Neural progenitor cell (in vitro differentiated cells): ENCODE measurements at places on chromosomes 4 and X.

- no peaks in the 10 kb centered on the region for H3K4me1 ChIP-seq
- no peak for DNase-seq
- H3K36me3 ChIP-seq = no peaks in the 10 kb centered on the region
- H3K27ac ChIP-seq = no peak overlapping the region
Observed at GRCh38 chr4:1330761-1331590, 16.0 kb upstream of the UVSSA start.

DNA sequence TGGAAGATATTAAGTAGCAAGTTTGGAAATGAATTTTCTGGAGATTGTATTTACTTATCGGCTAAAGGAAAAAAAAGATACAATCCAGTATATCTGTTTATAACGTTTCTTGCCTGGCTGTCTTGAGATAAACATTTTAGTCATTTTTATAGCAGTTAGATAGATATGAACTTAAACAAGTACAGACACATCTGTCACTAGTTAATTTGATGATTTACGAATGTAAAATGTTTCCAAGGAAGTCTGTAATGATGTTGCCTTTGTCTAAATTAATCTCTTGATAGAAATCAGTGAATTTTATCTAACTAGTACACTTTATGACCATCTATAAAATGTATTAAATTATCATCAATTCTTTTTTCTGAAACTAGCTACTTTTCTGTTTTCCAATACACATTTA lies 5.7 kb downstream of the BMPR1B start:
- no peak overlapping the region for H3K4me3 ChIP-seq
- DNase-seq = no peak
- peaks cover 45% of the 10 kb centered on the region for H3K27me3 ChIP-seq
- no peaks in the 10 kb centered on the region for H3K36me3 ChIP-seq
- no peaks in the 10 kb centered on the region for H3K4me1 ChIP-seq

- H3K4me3 ChIP-seq = no peak overlapping the region
- no peaks in the 10 kb centered on the region for H3K27me3 ChIP-seq
- no peak for DNase-seq
- H3K27ac ChIP-seq = peak overlapping the region; percentile 99
- H3K36me3 ChIP-seq = no peaks in the 10 kb centered on the region
Observed at GRCh38 chr4:112857461-112857860, 192.0 kb upstream of the ANK2 start.

GRCh38 chr4:108117418-108118182 lies 51.1 kb downstream of the LEF1 start:
- no peaks in the 10 kb centered on the region for H3K36me3 ChIP-seq
- no peak overlapping the region for H3K27ac ChIP-seq
- H3K4me3 ChIP-seq = no peak overlapping the region
- H3K4me1 ChIP-seq = peaks cover 38% of the 10 kb centered on the region
- H3K27me3 ChIP-seq = no peaks in the 10 kb centered on the region

DNA sequence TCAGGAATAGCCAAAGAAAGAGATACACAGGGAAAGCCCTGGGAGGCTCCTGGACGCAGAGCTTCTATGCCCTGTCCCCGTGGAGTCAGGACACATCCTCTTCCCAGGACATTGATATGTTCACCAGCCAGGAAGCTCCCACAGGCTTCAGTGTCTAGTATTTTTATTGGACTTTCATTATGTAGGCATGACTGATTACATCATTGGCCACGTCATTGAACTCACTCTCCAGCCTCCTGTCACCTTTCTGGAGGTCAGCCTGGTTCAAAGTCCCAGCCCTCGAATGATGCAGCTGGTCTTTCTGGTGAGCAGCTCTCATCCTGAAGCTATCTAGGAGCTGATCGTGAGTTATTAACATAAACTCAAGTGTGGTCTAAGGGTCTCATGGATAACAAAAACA lies 104.1 kb downstream of the CPEB2 start:
- no peak for DNase-seq
- no peaks in the 10 kb centered on the region for H3K4me1 ChIP-seq
- no peaks in the 10 kb centered on the region for H3K27me3 ChIP-seq
- no peak overlapping the region for H3K4me3 ChIP-seq
- H3K27ac ChIP-seq = no peak overlapping the region

DNA sequence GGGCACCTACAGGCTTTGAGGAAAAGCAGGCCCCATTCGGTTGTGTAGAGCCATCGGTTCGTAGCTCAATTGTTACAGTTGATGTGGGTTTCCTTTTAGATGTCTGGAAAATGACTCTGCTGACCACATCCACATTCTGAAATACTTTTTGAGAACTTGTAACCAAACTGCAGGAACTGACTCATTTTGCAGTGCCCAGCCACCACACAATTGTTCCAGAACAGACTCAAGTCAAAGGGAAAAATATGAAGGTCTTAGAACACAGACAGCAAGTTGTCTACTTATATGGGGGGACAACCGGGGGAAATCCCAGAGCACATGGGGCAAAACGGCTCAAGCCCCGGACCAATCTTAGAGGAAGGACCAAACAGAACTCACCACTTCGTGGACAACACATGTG lies 557.6 kb upstream of the DIPK2B start:
- DNase-seq = no peak
- H3K4me3 ChIP-seq = no peak overlapping the region
- no peaks in the 10 kb centered on the region for H3K36me3 ChIP-seq
- no peak overlapping the region for H3K27ac ChIP-seq

DNA sequence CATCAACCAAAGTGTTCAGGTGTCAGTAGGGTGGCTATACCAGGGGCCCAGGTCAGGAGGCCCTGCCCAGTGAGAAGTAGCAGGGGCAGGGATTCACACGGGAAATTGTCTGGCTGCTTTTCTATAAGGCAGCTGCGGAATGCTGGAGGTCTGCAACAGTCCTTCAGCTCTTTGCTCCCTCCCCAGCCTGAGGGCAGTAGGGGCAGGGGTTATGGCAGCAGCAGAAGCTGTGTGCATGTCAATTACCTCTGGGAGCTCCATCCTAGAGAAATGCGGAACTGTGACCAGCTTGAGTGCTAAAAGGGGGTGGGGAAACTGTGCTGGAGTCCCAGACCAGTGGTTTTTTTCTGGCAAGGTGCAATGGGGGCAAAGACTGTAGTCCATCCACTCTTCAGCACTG lies 810.4 kb downstream of the PCDH7 start:
- no peak overlapping the region for H3K27ac ChIP-seq
- no peak for DNase-seq
- no peaks in the 10 kb centered on the region for H3K36me3 ChIP-seq
- H3K4me1 ChIP-seq = no peaks in the 10 kb centered on the region

GRCh38 chrX:41475591-41476241 lies 28.6 kb downstream of the NYX start:
- H3K27ac ChIP-seq = peak overlapping the region; percentile 93
- H3K36me3 ChIP-seq = no peaks in the 10 kb centered on the region
- DNase-seq = peak; percentile 91
- H3K4me1 ChIP-seq = peaks cover 25% of the 10 kb centered on the region

DNA sequence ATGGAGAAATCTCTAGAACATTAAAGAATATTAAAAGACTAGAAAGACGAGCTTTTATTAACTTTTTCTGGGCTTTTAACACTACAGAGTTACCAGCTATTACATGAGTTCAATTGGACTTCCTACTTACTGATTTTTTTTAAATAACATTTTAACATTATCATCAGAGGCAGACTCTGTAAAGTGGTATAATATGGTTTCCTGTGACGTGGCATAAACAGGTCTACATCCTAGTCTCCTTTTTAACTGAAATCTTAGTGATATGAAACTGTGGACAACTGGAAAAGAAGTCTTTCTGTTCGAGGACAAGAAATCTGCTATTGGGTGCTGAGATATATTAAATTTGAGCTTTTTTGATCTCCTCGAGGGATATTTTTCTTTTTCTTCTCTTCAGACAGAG lies 48.7 kb upstream of the ABCG2 start:
- H3K27ac ChIP-seq = no peak overlapping the region
- H3K36me3 ChIP-seq = no peaks in the 10 kb centered on the region
- no peaks in the 10 kb centered on the region for H3K4me1 ChIP-seq
- H3K4me3 ChIP-seq = no peak overlapping the region

GRCh38 chr4:184363258-184363657 lies 111.1 kb downstream of the IRF2 start:
- no peaks in the 10 kb centered on the region for H3K4me1 ChIP-seq
- DNase-seq = no peak
- H3K4me3 ChIP-seq = no peak overlapping the region
- H3K27ac ChIP-seq = no peak overlapping the region

GRCh38 chr4:83830138-83830888 lies 294.4 kb downstream of the GPAT3 start:
- peaks cover 3% of the 10 kb centered on the region for H3K4me1 ChIP-seq
- no peaks in the 10 kb centered on the region for H3K27me3 ChIP-seq
- no peaks in the 10 kb centered on the region for H3K36me3 ChIP-seq
- no peak overlapping the region for H3K27ac ChIP-seq
- no peak for DNase-seq

- H3K4me1 ChIP-seq = no peaks in the 10 kb centered on the region
- H3K27me3 ChIP-seq = no peaks in the 10 kb centered on the region
- H3K27ac ChIP-seq = no peak overlapping the region
- no peak for DNase-seq
- H3K36me3 ChIP-seq = no peaks in the 10 kb centered on the region
Observed at GRCh38 chr4:158625544-158625943, 46.1 kb downstream of the C4orf46 start.

DNA sequence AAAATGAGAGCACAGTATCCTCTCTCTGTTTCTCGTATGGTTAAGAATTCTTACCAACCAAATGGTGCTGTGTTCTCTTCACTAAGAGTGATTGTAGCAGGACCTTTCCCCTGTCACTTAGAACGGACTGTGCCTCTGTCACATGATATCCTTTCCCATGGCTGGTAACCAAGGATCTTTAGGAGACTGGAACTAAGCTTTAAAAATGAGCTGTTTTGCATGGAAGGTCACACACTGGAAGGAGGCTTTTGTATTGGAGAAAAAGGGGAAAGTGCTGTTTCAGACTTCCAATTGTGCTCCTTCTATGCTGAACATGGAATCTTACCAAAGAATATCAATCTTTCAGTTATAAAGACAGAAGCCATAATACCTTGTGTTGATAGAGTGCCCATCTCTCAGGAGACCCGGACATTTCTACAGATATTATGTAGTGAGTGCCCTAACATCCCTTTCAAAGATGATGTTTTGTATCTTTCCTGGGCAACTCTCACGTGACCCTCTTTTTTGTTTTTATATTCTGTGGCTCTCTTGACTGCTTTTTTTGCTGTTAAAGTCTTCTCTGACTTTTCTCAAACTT lies 148.6 kb downstream of the SLC4A4 start:
- peak; percentile 52 for DNase-seq
- H3K27ac ChIP-seq = no peak overlapping the region
- H3K4me1 ChIP-seq = peaks cover 13% of the 10 kb centered on the region
- no peaks in the 10 kb centered on the region for H3K36me3 ChIP-seq
- no peaks in the 10 kb centered on the region for H3K27me3 ChIP-seq

- no peaks in the 10 kb centered on the region for H3K36me3 ChIP-seq
- H3K27me3 ChIP-seq = no peaks in the 10 kb centered on the region
- H3K4me1 ChIP-seq = peaks cover 6% of the 10 kb centered on the region
- no peak overlapping the region for H3K27ac ChIP-seq
Observed at GRCh38 chr4:128333309-128334018, 45.9 kb upstream of the PGRMC2 start.

DNA sequence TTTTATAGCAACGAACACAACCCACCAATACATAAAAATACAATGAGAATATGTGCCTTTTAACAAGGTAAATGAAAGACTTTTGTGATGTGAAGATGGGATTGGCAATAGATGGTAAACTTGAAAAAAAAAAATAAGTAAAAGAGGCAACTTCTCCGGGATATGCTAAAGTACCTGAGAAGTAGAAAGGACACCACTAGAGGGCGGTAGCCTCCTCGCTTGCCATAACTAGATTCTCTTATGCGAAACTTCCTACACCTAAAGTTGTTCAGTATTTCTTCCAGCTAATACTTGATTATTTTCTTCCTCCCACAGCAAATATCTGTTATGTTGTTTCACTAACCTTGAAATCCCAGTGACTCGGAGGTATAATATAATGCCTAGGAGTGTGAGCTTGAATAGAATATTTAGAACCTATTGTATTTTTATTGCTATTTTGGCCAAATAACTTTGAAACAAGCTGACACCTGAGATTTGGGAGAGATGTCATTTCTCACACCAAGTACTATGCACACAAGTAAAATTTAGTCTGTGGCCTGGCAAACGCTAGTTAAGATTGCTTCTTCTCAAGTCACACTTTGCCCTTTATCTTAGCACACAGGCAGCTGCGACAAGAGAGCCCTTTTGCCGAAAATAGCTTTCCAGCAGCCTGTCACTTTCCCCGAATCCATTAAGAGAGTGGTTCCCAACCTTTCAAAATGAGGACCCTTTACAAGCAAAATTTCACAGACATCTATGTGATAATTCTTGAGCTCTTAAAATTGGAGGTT lies 44.9 kb upstream of the PDLIM5 start:
- no peak overlapping the region for H3K4me3 ChIP-seq
- peak; percentile 84 for DNase-seq
- H3K27me3 ChIP-seq = no peaks in the 10 kb centered on the region
- H3K27ac ChIP-seq = no peak overlapping the region
- no peaks in the 10 kb centered on the region for H3K36me3 ChIP-seq
- H3K4me1 ChIP-seq = peaks cover 5% of the 10 kb centered on the region

GRCh38 chrX:131821945-131822622 lies 201.0 kb upstream of the STK26 start:
- H3K4me1 ChIP-seq = peaks cover 8% of the 10 kb centered on the region
- peaks cover 24% of the 10 kb centered on the region for H3K36me3 ChIP-seq
- no peak for DNase-seq
- H3K27me3 ChIP-seq = no peaks in the 10 kb centered on the region
- no peak overlapping the region for H3K4me3 ChIP-seq

GRCh38 chr4:48197643-48198237 lies 63.7 kb upstream of the TXK start:
- no peaks in the 10 kb centered on the region for H3K36me3 ChIP-seq
- H3K27ac ChIP-seq = no peak overlapping the region
- no peaks in the 10 kb centered on the region for H3K27me3 ChIP-seq

DNA sequence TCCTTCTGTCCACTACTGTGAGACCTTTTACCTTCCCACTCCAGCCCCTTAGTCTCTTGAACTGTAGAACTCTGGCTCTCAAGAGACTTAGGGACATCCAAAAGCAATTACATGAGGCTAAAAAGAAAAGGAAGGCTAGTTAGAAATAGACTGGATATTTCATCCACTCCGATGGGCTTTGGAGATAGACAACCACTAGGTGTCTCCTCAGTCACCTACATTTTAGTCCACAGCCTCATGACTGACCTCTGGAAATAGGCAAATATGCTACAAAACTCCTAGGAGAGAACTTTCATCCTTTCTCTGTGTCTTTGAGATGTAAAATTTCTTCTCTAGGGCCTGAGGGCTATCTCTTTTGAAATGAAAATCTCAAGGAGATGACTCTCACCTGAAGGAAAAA lies 45.1 kb upstream of the LAMP2 start:
- peak; percentile 8 for DNase-seq
- H3K4me3 ChIP-seq = no peak overlapping the region
- no peaks in the 10 kb centered on the region for H3K36me3 ChIP-seq
- H3K4me1 ChIP-seq = no peaks in the 10 kb centered on the region
- no peak overlapping the region for H3K27ac ChIP-seq

GRCh38 chrX:19566359-19567222 lies 51.3 kb upstream of the MAP3K15 start:
- no peak overlapping the region for H3K27ac ChIP-seq
- H3K4me3 ChIP-seq = no peak overlapping the region
- H3K36me3 ChIP-seq = no peaks in the 10 kb centered on the region
- no peak for DNase-seq
